ENCODE measurements at places on chromosomes 12 and 14.

GRCh38 chr14:86935241-86935885 lies 1057.6 kb downstream of the GALC start:
- peak; percentile 68 for DNase-seq

DNA sequence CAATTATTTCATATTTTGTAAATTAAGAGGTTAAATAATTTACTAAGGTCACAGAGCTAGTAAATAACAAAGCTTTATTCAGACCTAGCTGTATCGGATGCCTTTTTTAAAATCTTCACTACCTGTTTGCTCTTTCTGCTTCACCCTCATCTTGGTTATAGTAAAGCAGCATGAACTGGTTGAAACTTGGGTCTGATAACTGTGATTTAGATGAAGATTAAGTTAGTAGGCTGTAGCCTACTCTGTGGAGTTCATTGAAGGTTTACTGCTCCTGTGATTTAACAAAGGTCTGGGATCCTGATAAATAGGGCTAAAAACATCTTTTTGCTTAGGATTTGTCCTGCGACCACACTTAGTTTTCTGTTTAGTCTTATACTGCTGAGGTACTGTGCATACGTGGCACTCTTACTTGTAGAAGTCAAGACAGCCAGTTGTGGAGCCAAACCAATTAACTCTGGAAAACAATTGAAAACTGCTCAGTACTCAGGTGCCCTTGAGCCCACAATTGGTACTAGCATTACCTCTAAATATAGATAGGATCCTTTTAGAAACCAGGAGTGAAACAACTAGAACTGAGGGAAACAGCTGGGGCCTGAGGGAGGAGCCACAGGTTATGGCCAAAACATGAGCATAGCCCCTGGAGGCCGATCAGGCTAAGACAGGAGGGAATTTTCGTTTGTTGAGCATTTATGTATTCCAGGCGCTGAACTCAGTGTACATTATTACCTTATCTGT lies 2.3 kb downstream of the SPATS2 start:
- peak; percentile 44 for DNase-seq

- peak; percentile 96 for DNase-seq
Measured at GRCh38 chr14:32693114-32693513, 245.6 kb upstream of the NPAS3 start.

- no peak for DNase-seq
Measured at GRCh38 chr12:107330831-107331431, 237.6 kb upstream of the CRY1 start.

DNA sequence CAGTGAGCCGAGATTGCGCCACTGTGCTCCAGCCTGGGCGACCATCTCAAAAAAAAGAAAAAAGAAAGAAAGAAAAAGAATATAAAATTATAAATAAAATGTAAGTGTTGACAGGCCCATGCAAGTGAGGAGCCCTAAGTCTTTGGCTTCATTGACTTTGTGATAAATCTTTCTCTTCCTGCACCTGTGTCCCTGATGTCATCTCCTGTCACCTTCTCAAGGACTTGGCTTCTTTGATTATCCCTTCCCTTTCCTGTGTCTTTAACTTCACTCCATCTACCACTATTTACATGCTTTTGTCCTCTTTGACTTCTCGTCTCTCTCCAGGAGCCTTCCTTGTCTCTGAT lies 33.6 kb upstream of the WNK1 start:
- DNase-seq: no peak

DNA sequence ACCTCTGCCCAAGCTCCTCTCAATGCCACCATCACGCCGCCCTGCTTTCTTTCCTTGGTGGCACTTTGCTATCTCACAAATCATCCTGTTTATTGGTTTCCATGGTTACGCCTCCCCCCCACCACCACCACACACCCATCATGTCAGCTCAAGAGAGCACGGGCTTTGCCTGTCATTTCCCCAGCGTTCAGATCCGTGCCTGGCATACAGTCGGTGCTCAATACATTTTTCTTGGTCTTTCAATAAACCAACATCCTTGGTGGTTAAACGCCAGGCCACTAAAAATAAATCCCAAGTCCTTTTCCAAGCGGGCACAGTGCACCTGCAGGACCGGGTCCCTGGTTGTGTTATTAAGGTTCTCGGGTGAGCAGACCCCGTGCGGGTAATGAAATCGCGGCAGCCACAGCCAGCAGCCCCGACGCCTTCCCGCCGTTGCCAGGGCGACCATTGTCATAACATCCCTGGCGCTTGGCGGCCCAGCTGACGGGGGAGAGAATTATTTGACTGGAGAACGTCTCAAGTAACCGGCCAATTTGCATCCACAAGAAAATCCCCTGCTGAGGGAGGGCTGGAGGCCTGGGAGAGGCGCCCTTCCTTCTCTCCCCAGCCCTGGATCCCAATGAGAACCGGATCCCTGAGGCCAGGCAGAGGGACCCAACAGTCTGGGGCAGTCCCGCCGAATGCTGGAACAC lies 92.9 kb downstream of the KSR2 start:
- DNase-seq: peak; percentile 76

GRCh38 chr14:67131691-67132090 lies 57.5 kb upstream of the GARIN2 start:
- DNase-seq: no peak

Data from astrocyte of the hippocampus (primary cell).